Foreskin melanocyte (primary cell): ENCODE measurements at places on chromosomes 13 and 19.

- no peak for DNase-seq
Observed at GRCh38 chr19:43320546-43320945, 32.9 kb upstream of the CD177 start.

- no peak for DNase-seq
Observed at GRCh38 chr13:99650410-99650809, 149.1 kb downstream of the TM9SF2 start.

DNA sequence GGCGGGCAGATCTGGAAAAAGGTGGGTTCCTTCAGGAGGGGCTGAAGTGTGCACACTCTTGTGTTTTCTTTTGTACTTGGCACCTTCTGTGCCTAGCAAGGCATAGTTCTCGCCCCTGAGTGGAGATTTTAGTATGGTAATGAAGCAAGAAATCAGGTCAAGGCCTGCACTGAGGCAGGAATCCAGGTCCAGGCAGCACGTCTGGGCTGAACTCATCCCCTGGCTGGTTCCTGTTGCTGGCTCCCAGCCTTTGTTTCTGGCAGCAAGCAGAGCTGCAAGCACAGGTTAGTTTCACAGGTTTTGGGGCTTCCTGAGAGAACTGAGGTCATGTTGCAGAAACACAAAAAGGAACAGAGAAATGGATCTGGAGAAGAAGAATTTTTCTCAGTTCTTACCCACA, 21.2 kb downstream of the SIGLEC7 start:
- DNase-seq: no peak

DNA sequence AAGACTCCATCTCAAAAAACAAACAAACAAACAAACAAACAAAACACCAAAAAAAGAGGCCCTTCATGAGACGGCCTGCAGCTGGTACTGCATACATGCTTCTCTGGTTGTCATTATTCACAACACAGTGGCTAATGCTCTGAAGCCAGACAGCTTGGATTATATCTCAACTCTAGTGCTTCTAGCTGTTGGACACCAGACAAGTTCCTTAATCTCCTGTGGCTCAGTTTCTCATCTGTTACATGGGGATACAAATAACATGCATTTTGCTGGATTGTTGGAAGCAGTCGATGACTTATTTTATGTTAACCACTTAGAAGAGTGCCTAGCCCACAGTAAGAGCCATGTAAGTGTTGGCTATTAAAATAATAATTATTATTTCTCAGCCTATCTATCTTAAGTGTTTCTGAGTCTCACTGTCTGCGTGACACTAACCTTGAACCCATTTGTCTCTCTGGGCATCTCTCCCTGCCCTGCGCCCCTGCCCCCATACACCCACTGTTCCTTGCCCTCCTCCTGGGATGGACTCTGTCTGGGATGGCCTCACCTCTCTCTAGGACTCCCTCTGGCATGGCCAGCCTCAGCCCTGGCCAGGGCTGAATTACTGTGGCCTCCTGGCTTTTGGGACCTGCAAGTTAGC, 3.1 kb upstream of the JUNB start:
- no peak for DNase-seq

DNA sequence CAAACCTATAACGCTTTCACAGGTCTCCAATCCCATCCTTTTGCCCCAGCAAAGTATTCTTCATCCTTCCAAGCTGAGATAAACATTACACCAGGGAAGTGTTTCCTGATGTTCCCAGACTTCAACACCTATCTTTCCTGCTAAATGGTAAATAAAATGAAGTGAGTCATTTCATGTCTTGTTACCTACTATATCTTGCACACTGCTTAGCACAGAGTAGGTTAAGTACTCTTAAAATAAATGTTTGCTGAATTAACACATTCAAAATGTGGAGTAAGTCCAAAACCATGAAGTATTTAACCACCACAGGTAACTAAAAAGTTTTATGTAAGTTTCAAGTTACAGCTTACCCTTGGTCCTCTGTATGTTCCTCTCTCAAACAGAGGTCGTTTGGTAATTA, 3.4 kb downstream of the RBM26 start:
- DNase-seq: no peak

- peak; percentile 42 for DNase-seq
Observed at GRCh38 chr19:13986348-13986904, 19.7 kb downstream of the RFX1 start.

DNA sequence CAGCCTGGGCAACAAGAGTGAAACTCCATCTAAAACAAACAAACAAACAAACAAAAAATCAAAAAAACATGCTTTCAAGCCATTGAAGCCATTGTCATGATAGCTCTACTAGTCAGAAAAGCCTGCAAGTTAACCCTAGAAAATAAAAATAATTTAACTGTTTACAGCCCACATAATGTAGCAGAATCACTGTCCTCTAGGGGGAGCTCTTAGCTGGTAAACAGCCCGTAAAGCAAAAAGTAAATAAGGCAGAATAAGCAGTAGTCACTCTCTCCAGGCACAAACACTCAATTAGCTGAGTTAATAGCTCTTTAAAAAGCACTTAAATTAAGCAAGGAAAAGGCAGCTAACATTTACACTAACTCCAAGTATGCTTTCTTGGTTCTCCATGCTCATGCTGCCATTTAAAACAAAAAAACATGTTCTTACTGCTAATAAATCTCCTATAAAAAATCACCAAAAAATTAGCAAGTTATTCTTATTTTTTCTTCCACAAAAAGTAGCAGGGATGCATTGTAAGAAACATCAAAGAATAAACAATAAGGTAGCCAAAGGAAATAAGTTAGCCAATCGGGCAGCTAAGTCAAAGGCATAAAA, 11.3 kb downstream of the LILRB4 start:
- peak; percentile 7 for DNase-seq

- peak; percentile 88 for DNase-seq
Observed at GRCh38 chr13:98454389-98454881, 122.5 kb downstream of the STK24 start.
